ENCODE measurements at places on chromosomes 3 and 15. TPM values are rescaled to one million over a fixed set of nuclear protein-coding genes. Genes with fewer than 3 reads are reported as not detected.

- no peak for DNase-seq
These were observed 475.6 kb upstream of the PROK2 start for GRCh38 chr3:72260588-72260910.

LMAN1L gene
- polyA plus RNA-seq: not detected

- no peak for DNase-seq
These were observed 496.1 kb downstream of the FOXP1 start for GRCh38 chr3:71087143-71088018.

TEX55 gene
- polyA plus RNA-seq: not detected

DNA sequence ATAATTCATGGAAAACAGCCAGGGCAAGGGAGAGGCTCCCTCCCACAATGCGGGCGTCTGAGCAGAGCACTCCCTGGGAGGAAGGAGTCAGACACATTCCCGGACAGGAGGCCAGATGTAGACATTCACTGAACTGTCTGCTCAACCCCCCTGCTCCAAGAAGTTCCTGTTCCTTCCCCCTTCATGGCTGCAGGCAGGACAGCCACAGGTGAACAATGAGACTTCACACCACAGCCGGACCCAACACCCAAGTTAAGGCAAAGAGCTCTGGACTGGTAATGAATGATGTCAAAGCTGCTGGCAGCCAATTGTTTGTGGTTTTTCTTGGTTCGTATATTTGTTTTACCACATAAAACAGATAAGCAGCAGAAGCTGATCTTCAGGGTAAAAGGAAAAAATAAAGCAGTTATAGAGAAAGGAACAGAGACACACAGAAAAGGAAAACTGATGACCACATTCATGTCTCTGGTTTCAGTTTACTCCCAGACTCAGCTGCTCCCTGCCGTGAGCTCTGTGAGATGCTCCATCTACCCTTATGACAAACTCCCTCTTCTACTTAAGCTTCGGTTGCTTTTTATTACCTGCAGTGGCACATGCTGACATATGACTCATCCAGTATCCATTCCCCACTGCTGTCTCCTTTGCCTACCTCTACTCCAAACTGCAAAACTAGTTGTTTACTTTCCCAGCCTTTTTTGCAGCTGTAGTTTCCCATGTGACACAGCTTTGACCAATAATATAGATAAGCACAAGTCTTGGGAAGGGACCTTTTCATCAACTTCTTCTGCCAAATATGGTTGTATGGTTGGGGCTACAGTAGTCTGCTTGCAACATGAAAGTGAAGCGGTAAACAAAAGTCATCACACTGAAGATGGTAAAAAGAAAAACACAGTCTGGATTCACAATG lies 33.1 kb downstream of the DZIP1L start:
- DNase-seq: no peak

CAPN7 gene
- polyA plus RNA-seq: 24.9 TPM

CYP11A1 gene
- polyA plus RNA-seq: 1.0 TPM

GRCh38 chr3:25592510-25592968 lies 72.2 kb downstream of the TOP2B start:
- DNase-seq: no peak

GRCh38 chr3:135490219-135490915 lies 475.2 kb upstream of the PPP2R3A start:
- DNase-seq: no peak

Measured in forelimb muscle (tissue), 1 donor.